Stimulated activated CD8-positive, alpha-beta memory T cell treated with anti-CD3 and anti-CD28 coated beads, Interleukin-2, amount 100 ng/mL, for 1 hour (primary cell): ENCODE measurements at places on chromosomes 16 and 17.

GRCh38 chr17:41284546-41284945 is 9.0 kb downstream of the KRTAP9-7 start:
- no peak for DNase-seq

- DNase-seq: no peak
Observed at GRCh38 chr17:68489919-68490318, 22.3 kb upstream of the PRKAR1A start.

DNA sequence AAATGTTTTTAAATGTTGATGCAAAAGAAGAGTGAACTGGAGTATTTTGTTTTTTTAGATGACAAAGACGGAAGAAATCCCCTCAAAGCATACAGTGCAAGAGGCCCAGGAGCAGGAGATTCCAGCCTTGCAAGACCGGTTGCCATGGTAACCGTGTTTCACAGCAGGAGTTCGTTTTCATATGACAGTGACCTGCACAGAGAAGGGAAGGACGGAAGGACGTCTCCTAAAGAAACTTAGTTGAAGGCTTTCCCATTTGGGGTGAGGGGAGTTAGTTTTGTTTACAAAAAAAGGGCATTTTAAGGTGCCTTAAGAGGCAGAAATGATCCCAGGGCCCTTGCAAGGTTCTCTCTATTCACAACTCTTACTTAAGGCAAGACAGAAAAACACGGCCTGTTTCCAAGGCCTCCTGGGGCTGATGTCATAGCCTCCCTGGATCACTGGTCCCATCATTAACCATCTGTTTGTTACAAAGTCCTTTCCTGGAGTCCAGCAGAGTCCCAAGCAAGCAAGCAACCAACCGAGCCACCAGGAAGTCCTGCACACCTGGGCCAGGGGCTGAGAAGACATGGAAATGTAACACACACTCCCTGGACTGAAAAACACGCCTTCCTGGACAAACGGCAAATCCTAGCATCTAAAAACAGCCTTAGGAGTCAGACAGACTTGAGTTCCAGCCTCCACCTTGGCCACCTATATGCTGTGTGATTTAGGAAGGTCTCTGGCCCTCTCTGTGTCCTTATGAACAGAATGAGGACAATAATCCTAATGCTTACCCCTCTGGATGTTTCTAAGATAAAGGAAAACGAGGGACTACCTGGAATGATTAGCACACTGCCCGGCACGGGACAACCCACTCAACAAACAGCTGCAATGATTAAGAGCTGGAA is 30.3 kb upstream of the RPH3AL start:
- DNase-seq: no peak

GRCh38 chr17:16298140-16298662 is 55.1 kb downstream of the CENPV start:
- no peak for DNase-seq

DNA sequence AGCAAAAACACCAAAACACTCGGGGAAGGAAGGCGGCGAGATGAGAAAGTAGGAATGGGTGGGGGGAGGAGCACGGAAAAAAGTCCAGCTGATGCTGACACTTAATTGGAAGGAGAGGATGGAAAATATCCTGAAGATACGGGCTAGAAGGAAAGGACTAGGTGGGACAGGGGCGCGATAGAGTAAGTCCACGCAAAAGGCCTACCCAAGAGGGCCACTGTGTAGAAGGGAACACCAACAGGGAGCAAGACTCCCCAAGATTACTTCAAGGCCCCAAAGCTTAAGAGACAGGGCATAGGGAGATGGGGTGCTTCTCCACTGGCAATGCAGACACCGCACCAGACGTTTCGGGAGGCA is 736 bp downstream of the APPBP2 start:
- DNase-seq: no peak

GRCh38 chr17:49445591-49445990 is 30.9 kb upstream of the PHB1 start:
- no peak for DNase-seq

DNA sequence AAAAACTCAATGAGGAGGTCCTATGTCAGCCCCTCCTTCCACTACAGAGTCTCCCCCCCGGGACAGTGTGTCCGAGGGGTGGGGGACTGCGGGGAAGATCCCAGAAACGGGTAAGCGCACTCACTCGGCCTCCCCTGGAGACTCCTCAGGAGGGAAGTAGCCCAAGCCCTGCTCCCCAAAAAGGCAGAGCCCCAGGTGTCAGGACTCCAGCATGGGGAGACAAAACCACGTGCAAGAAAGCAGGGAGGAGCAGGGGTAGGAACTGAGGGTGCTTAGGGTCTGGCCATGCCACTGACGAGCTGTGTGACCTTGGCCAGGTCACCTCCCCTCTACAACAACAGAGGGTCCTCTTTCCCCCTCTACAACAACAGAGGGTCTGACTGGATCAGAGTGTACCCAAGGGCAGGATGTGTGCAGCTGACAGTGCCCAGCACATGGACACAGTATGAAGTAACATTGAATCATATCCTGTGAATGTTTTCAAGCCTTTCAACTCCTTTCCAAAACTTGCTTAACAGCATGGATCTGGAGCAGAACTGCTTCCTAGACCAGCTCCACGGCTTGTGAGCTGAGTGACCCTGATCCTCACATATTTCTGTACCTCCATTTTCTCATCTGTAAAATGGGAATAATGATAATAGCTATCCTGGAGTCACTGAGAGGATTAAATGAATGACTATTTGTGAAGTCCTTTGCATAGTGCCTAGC is 2.1 kb upstream of the NAGS start:
- no peak for DNase-seq

DNA sequence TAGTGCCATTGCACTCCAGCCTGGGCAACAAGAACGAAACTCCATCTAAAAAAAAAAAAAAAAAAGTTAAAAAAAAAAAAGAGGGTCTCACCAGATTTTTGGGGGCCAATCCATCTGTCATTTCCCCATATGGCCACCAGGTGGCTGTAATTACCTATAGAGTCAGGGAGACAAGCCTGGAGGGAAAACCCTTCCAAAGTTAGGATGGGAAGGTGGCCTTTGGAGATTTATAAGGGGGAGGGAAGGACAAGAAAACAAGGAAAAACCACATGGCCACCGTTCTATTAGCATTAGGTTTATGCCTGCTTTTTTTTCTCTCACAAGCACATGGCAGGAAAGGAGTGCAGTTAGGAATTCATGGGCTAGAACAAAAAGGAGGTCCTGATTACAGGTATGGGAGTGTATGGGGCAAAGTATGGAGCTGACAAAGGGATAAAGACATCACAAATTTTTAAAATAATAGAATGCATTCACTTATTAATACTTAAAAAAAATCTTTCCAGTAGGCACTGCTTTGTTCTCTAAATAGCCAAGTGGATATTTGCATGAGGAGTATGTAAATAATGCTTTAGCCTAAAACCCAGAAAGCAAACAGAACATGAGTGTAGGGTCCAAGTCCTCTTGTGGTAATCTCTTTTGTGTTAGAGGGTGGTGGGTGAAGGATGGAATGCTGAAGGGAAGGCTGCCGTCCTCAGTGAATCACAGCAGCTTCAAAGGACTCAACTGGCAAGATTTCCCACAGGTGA is 5.1 kb downstream of the CYB5D1 start:
- no peak for DNase-seq

DNA sequence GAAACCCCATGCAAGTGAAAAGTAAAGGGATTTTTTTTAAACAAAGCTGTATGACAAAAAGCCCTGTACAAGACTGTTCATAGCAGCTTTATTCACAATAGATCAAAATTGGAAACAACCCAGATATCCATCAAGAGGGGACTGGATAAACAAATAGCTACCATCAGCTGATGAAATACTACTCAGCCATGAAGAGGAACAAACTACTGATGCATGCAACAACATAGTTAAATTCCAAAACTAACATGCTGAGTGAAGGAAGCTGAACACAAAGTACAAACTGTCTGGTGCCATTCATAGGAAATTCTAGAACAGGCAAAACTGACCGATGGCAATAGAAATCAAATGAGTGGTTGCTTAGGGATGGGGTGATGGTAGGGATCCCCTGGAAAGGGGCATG is 15.1 kb downstream of the FOXJ1 start:
- no peak for DNase-seq

DNA sequence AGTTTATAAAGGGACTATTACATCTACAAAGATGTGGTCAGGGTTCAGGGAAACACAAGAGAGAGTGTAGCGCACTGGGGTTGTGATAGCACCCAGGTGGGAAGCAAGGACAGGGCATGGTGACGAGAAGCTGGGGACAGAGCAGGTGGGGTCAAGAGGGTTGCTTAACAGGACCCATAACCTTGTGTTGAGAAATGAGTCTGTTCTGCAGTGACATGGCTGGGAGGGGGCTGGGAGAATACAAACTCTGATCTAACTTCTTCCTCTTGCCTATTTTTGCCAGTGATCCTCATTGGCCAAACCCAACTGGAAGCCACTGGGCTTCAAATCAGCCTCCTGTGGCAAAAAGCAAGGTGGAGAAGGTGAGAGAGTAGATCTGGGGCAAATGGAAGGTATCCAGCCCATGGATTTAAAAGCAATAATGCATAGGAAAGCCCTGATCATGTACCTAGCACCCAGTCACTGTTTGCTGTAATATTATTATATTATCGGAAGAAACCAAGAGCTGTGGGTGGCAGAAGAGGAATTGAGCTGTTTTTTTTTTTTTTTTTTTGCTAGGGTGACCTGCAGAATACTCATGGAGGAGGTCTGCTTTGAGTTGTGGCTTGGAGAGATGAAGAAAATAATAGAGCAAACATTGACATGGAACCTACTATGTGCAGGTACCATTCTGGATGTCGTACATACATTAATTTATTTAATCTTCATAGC is 76.9 kb upstream of the ZFHX3 start:
- no peak for DNase-seq

DNA sequence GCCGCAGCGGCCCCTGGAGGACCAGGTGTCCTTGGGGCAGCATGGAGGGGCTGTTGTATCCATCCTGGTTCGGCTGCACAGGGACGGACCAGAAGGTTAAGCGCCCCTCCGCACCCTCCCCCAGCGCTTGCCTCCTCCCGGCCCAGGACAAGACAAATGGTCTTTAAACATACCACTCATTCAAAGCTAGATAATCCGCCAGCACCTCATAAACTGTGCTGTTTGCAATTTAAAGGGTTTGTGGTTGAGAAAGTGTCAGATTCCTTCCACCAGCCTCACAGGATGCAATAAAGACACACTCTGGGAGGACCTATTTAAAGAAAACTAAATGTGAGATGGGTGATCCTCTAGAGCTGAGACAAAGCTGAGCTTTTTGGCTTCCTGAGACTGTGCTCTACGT is 426.2 kb upstream of the EEF2KMT start:
- no peak for DNase-seq

DNA sequence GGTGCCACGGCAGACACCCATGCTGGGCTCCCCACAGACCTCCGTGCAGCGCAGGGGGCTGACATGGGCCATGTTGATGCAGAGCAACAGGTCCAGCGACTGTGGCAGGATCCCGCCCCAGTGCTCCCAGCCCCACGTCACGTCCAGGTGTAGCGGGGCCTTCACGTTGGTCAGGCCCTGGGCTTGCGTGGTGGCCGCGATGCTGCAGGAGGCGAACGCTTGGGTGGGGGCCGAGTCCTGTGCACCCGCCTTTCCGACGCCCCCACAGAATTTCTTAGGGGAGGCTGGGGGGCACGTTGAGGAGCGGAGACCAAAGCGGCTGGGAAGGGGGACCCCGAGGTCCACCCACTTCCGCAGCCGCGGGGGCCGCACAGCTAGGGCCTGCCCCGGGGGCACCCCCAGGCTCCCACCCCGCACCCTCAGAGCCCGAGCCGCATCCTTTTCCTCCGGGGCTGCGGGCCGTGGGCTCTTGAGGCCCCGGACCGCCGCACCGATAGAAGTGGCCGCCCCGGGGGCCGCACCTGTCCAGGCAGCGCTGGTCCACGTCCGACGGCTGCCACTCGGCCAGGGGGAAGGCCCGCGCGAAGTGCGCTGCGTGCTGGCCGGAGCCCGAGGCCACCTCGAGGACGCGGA is 416 bp downstream of the METTL26 start:
- no peak for DNase-seq

- no peak for DNase-seq
Observed at GRCh38 chr17:73342541-73343167, 30.9 kb upstream of the CDC42EP4 start.
